Stimulated activated CD4-positive, alpha-beta T cell treated with anti-CD3 and anti-CD28 coated beads, TNF-alpha, amount 100 ng/mL, for 1 hour (primary cell): ENCODE measurements at places on chromosomes 1 and 21.

GRCh38 chr1:59561796-59562195 lies 253.0 kb upstream of the HOOK1 start:
- no peak for DNase-seq

DNA sequence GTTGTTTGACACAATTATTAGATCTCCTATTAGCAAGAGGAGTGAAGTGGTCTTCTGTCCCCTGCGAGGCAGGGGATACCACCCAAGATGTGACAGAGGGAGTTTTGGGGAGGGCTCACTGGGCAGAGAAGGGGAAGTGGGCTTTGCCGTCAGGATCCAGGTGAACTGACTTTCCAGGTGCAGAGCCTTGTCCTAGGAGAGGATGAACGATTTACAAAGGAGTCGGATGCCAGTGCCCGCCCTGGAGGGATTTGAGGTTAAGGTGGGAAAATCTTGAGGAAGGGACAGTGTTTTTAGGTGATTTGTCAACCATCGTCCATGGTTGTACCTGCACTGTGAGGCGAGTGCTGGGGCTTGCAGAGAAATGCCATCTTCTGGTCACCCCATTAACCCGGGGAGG lies 201.0 kb downstream of the CAMTA1 start:
- no peak for DNase-seq

- no peak for DNase-seq
Measured at GRCh38 chr1:232452117-232452516, 177.8 kb downstream of the SIPA1L2 start.

GRCh38 chr1:195637539-195637938 lies 970.7 kb downstream of the KCNT2 start:
- DNase-seq, result no peak

DNA sequence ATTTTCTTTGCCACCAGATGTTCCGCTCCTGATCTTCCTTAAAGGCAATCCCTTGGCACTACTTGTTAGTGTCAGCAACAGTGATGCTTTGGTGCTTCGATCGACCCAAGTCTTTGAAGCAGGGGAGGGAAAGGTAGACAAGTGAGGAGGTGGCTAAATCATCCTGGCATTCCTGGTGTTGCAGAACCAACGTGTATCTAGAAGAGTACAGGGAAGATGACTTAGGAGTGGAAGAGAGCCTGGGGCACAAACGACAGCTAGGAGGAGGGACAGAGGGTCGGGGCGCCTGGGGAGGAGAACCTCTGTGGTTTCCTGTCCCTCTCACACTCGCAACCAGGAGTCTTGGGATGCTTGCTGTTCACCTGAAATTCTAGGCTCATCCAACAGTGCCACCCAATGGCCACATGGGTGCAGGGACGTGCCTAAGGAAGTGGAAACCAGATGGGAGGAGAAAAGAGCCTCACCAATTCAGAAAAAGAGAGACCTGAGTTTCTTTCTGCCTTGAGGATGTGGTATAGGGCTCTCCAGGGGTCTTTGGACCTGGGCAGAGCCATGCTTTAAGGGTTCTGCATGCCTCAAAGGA lies 9.5 kb upstream of the KCNA2 start:
- DNase-seq, result no peak

- DNase-seq, result no peak
Measured at GRCh38 chr1:92877792-92878191, 46.0 kb downstream of the RPL5 start.

DNA sequence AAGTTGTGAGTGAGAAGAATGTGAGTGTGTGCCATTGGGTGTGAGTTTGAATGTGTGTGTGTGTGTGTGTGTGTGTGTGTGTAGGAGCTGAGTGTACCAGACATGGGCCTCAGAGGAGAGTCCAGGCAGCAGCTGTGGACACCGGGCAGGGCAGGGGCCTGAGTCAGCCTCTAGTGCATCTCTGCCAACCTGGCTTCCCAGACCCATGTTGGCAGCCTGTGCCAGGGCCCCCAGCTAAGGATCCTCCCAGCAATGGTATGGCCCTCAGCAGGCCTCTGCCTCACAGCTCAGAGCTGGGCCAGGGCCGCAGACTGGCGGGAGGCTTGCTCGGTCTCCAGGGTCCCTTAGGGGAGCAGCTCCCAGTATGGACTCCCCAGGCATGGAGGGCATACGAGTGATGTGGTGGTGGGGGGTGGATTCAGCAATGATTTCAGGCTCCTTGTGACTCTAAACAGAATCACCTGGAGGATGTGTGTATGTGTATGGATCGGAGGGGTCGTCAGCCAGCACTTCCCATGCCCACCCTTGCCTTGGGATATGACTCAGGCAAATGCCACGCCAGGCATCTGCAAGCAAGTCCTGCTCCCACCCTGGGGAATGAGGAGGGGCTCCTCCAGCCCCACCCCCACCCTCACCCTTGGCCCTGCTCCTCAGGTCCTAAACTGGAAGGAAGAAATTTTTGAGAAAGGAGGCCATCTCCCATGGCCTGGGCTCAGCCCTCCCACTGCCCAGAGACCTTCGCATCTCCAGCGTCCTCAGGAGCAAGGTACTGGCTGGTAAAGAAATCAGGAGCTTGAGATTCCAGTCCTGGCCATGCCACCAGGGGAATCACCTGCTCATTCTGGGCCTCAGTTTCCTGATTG lies 1.8 kb upstream of the FOXO6 start:
- DNase-seq, result no peak

DNA sequence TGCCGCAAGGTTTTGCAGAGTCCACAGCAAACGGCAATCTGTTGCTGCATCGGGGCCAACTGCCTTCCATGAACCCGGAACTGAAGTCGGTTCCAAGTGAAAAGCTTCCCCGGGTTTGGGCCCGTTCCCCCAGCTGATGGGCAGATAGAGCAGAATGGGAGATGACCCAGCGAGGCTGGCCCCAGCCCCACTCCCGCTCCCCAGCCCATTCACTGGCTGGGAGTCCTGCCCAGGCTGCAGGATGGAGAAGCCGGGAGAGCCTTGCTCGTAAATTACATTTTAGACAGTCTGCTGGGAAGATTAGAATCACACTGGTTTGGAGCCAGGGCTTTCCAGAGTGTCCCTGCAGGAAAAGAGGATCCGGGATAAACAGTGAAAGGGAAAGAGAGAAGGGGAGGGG lies 31.6 kb upstream of the PAX7 start:
- DNase-seq, result no peak

GRCh38 chr1:29202053-29202452 lies 20.4 kb upstream of the SRSF4 start:
- no peak for DNase-seq

- DNase-seq, result no peak
Measured at GRCh38 chr1:182765391-182765790, 24.2 kb upstream of the NPL start.

- DNase-seq, result no peak
Measured at GRCh38 chr1:63448731-63449246, 74.2 kb downstream of the ITGB3BP start.

- DNase-seq, result no peak
Measured at GRCh38 chr1:11875094-11875493, 16.3 kb upstream of the NPPB start.

GRCh38 chr1:32538887-32539583 lies at the start of gene ZBTB8A:
Gene ZBTB8A (plus strand): TSS chr1:32539427. CDS start chr1:32592932, 53,505 bp downstream.
- no peak for DNase-seq

- no peak for DNase-seq
Measured at GRCh38 chr1:59738152-59738551, 76.6 kb upstream of the HOOK1 start.

DNA sequence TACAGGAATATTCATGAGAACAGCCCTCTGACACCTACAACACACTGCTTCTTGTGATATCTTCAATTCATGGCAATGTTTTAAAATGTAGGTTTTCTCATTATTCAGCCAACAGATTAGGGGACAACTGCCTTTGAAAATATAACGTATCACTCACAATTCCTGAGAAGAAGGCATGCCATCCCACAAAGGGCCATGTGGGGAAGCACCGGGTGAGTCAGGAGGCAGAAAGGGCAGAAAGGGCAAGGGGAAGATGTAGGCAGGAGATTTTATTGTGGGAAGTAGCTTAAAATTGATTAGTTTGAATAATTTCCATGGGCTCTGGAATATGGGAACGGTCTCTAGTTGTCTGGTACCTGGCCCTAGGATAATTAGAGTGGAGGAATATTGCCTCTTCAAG lies 165.7 kb downstream of the HHIPL2 start:
- no peak for DNase-seq

DNA sequence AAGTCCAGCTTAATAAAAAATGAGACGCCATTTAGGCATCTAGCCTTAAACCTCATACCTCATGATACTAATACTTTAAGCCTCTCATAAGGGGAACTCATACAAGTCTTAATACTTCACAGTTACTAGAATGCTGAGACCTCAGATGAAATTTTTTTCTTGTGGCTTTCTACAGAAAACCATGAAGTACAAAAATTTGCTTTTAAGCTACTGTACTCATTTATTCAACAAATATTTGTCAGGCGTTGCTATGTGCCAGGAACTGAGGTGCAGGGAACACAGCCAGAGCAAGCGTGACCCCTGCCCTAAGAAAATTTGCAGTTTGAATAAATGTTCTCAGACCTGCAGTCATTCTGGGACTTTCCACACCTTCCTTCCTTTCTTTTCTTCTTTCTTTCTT lies 150.6 kb downstream of the MRPL39 start:
- no peak for DNase-seq

DNA sequence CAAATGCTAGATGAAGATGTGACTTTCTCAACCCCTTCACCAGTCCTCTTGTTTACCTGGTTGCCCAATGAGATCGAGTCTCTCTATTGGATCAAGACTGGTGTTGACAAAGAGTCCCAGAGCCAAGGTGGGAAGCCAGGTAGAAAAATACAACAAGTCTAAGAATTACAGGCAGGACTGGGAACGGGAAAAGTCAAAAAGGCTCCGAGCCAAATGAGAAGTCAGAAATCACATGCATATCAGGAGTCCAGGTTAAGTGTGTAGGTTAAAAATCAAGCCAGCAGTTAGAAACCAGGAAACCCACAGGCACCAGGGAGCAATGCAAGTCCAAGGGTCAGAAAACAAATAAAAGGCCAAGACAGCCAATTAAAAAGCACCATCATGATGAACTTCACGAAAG lies 27.4 kb upstream of the DUSP23 start:
- no peak for DNase-seq

DNA sequence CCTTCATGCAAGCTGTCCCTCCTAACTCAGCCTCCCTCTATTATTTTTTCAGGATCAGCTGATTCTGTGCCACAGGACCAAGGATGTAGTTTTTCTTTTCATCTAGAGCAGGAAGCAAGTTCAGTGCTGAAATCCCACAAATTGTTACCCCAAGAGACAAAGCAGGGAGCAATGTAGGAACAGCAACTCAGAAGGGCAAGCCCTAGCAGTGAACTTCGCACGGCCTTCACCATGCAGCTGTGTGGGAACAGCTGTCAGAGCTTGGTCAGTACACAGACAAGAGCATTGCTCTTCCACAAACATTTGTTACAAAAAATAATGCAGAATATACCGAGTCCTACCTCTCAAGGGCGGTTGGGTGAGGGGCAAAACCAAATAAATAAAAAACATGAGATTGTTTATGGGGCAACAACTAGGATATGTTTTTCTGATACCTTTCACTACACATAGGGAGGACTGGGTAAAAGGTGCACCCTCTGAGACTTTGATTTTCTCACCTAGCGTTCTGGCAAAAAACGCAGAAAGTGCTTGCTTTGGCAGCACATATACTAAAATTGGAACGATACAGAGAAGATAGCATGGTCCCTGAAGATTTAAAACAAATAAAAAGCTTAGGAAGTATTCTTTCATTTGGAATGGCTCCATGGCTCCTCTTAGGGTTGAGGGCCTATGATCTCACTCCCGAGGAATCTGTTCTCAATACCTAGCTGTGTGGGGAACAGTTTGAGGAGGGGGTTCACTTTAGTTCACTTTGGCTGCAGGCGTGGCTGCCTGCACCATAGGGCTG lies 37.1 kb upstream of the ANGPTL7 start:
- no peak for DNase-seq

GRCh38 chr1:183638649-183639387 lies 3.2 kb upstream of the ARPC5 start:
- no peak for DNase-seq

DNA sequence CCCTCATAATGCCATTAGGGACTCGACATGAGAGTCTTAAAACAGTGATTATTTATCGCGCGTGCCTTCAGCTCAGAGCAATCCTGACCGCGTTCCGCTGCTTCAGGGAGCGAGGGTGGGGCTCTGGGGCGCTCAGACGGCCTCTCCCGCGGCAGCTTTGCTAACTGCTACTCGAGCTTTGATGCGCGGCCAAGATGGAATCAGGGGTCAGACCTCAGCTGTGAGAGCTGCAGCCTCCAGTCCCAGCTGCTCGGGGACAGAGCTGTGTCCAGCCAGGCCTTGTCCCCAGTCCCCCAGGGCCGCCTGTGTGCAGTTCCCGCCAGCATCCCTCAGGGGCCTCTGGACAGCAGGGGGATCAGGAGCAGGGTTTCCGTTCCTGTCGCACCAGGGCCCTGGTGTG lies 104.6 kb upstream of the TTC34 start:
- no peak for DNase-seq

DNA sequence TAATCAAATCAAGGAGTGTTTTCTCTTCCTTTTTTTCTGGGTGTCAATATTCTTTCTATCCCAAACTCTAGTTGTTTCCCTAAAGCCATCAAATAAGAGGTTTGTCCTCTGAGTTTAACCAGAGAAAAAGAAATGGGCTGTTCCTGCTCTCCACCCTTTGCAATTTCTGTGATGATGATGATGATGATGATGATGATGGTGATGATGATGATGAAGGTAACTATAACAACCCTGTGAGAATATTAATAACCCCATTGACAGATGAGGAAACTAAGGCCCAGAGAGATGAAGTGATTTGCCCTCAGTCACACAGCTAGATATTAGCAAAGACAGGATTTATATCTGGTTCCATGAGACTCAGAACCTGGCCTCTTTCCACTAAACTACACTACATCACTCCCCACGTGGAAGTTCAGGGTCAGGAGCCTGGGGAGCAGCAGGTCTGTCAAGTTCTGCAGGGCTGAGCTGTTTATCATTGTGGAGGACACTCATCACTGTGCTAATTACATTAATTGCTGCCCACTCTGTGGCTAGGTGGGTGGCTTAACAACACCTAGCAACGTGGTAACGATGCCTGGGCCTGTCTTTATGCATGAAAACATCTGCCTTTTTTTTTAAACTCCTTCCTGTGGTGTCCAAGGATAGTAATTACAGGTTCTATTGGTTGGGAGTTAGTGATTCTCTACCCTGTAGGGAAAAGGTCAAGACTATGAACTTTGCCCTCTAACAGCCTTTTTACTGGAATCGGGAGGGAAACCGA lies 19.0 kb upstream of the JUN start:
- no peak for DNase-seq

DNA sequence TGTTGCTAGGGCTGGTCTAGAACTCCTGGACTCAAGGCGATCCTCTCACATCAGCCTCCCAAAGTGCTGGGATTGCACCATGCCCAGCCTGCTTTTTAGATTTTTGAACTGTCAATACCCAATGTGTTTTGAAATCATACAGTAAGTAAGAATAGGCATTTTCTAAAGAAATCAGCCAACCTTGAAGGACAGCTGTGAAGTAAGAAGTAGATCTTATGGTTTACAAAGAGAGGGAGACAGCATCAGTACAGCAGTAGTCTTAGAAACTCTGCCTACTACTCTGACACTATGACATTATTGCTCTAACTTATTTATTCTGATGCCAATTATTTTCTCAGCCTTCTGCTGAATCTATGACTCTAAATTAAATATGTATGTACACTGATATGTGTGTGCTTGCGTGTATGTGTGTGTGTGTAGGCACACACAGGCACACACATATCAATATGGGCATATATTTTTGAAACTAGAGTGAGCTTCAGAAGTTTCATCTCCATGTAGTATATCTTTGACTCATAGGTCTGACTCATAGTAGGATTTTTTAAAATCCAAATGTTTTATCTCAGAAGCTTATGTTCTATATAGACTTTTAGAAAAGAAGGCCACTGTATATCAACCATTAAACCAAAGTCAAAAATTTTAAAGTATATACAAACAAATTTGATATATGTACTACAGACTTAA lies 140.4 kb downstream of the COL24A1 start:
- DNase-seq, result no peak

- DNase-seq, result no peak
Measured at GRCh38 chr1:67710417-67710816, 25.4 kb downstream of the GADD45A start.
